Memory B cell (primary cell): ENCODE measurements at places on chromosomes 4 and X.

DNA sequence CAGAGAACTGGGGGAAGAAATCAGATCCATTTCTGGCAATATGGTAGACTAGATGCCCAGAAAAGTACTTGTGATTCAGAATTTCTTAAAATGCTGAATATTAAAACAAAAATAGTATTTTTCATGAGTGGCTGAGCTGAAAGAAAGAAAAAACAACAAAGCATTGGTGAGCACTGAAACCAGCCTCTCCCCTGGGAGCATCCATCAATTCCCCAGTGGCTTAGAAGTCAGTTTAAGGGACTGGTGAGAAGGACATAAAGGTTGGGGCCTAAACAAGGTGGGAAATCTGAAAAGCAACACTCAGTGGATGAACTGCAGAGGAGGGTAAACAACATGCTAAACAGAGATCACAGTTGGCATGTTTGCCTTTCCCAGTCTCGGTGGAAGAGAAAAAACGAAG is 20.4 kb downstream of the LRBA start:
- H3K27me3 ChIP-seq, result no peaks in the 10 kb centered on the region
- H3K4me1 ChIP-seq, result peaks cover 40% of the 10 kb centered on the region
- no peak overlapping the region for H3K4me3 ChIP-seq
- no peak for DNase-seq
- H3K27ac ChIP-seq, result peak overlapping the region; percentile 39

DNA sequence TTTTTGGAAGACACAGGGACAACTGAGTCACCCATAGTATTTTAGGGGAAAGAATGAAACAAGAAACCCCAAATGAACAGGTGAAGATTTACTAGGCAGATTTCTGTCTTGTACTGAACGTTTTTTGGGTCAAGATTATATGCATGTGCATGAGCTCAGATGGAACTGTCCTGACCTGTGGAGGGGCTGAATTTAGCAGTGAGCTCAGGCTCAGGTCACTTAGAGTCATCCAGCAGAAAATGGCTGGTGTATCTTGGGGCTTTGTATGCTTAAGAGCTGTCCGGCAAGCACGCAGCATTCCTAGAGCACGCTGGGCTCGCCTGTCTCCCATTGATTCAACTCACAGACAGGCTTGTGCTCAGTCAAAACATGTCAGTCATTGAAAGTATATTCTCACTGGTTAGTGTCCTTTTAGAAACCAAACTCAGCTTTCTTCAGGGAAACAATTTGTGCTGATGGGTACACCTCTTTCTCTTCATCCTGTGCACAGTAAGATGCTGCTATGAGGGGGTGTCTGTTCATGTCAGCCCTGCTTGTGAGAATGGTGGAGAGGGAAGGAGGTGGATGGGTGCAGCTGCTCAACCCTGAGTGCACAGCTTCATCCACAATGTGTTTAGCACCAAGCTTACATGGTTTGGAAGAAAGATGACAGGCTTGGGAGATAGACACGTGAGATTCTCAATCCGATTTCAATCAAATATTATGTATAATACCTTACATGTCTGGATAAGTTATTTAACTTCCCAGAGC is 47.5 kb upstream of the PDLIM3 start:
- H3K4me1 ChIP-seq, result peaks cover 3% of the 10 kb centered on the region
- no peak for DNase-seq
- H3K27ac ChIP-seq, result peak overlapping the region; percentile 31
- H3K27me3 ChIP-seq, result peaks cover 13% of the 10 kb centered on the region

- peaks cover 7% of the 10 kb centered on the region for H3K27me3 ChIP-seq
- no peak overlapping the region for H3K4me3 ChIP-seq
- DNase-seq, result no peak
- no peaks in the 10 kb centered on the region for H3K36me3 ChIP-seq
These were observed 9.2 kb upstream of the BMP3 start for GRCh38 chr4:81021142-81021944.

- H3K4me3 ChIP-seq, result no peak overlapping the region
- peaks cover 6% of the 10 kb centered on the region for H3K4me1 ChIP-seq
- peaks cover 8% of the 10 kb centered on the region for H3K27me3 ChIP-seq
- H3K27ac ChIP-seq, result no peak overlapping the region
- no peak for DNase-seq
- peaks cover 11% of the 10 kb centered on the region for H3K36me3 ChIP-seq
These were observed 6.5 kb upstream of the USP46 start for GRCh38 chr4:52665592-52665991.
